ENCODE measurements at places on chromosomes 16 and 17. TPM values are rescaled to one million over a fixed set of nuclear protein-coding genes. Genes with fewer than 3 reads are reported as not detected.
A peak's percentile ranks its signal among the peaks of the same experiment; 100 is the strongest.

HBZ gene
- not detected for total RNA-seq

USP6 gene
- not detected for total RNA-seq

CX3CL1 gene
- not detected for total RNA-seq

MTSS2 gene
- total RNA-seq: 42.6 TPM

WNT9B gene
- not detected for total RNA-seq

KRTAP16-1 gene
- total RNA-seq: not detected

CACNG4 gene
- not detected for total RNA-seq

KIF18B gene
- not detected for total RNA-seq

AANAT gene
- not detected for total RNA-seq

KRT27 gene
- total RNA-seq: not detected

GRCh38 chr16:81405702-81406113 lies 38.9 kb upstream of the CMIP start:
- DNase-seq: peak; percentile 99

DNA sequence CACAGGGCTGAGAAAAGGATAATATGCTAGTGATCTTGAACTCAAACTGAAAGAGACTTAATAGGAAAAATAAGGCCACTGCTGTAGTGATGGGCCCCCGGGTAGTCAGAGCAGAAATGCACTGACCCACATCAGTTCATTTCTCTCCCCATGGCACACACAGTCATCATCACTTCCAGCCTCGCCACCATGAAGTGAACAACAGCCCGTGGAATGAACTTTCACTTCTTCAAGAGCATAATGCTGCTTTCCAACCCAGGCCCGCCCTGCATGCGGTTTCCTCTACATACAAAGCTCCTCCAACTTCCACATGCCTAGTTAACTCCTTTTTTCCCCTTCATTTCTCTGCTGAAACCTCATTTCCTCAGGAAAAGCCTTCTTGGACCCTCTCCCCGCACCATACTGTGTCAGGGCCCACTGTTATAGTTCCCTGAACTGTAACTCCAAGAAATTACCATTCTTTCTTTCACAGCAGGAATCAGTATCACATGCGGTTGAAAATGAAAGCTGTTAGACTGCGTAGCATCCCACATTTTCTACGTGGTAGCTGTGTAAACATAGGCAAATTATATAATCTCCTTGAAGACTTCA lies 65.8 kb upstream of the SMIM36 start:
- no peak for DNase-seq

- DNase-seq: peak; percentile 15
Measured at GRCh38 chr17:60091908-60092331, 13.2 kb upstream of the HEATR6 start.

DNA sequence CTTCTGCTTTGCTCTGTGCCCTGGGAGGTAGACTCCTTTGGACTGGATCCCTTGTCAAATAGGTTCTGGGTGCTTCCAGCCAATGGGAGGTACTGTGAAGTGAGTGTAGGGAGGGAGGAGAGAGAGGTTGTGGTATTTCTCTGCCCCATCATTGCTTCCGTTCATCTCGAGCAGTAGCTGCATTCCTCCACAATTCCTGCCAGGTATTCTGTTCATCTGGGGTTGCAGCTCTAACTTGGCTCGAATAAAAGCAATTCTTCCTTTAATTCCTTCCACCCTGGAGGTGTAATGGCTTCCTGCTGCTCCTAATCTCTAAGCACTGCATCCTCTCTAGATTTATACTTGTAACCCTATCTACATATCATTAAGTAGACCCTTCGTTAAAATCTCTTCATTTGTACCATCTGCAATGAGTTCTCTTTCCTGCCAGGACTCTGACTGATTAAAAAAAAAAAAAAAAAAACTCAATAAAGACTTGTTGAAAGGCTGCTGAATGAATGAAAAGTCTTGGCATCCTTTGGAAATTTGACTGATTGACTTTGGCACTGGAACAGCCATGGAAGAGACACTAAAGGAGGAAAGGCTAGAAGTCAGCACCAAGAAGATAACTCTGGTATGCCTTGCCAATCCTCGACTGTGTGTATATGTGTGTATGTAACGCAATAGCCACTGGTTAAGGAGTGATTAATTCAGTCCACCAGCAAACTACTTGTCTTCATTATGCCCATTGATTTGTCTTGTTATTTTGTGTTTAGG lies 616.9 kb upstream of the SOX9 start:
- no peak for DNase-seq

GRCh38 chr16:80323187-80323807 lies 217.5 kb upstream of the DYNLRB2 start:
- no peak for DNase-seq

- DNase-seq: no peak
Measured at GRCh38 chr16:29745853-29746345, at the start of gene C16orf54. TSS of gene C16orf54 (minus strand) at chr16:29745990. CDS start at chr16:29744951, 1,039 bp downstream.

DNA sequence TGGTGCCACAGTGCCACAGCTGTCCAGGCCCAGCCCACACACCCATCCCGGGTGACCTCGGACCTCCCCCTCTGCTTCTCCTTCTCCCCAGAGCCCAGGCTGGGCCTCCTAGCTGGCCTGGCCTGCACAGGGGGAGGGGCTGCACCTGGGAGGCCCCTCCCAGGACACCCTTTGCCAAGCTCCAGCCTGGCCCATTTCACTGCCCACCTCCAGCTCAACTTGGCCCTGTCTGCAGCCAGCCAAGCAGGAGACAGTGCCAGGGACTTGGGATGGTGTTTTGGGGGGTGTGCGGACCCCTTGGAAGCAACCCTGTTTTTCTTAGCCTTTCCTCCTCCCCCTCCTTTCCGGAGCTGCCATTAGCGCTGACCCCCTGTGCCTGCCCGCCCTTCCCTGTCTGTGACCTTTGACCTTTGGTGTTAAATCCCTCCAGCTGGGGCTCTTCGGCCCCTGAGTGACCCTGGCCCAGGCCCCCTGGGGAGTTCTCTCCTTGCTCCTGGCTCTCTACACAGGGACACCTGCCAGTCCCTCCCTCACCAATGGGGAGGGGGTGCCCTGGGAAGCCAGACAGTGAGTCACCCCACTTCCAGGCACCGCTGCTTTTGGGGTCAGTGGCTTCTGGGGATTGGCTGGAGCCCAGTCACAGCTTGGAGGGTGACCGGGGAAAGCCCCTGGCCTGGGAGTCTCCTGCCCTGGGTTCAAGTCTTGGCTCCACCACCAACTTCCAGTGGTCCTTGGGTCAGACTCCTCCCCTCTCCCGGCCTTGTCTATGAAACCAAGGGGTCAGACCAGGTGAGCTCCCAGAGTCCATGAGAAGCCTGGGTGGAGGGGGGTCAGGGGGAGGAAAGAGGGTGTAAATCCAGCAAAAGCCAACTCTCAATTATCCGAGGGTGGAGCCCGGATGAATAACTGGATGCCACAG lies 1.9 kb downstream of the GLIS2 start:
- DNase-seq: no peak

DNA sequence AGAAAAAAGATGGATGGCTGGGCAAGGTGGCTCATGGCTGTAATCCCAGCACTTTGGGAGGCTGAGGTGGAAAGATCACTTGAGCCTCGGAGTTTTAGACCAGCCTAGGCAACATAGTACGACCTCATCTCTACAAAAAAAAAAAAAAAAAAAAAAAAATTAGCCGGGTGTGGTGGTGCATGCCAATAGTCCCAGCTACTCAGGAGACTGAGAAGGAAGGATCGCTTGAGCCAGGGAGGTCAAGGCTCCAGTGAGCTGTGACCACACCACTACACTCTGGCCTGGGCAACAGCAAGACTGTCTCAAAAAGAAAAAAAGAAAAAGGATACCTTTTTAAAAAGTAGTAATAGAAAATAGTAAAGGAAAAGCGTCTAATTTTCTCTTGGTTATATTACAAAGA lies 20.7 kb downstream of the ZNF652 start:
- DNase-seq: no peak

- peak; percentile 39 for DNase-seq
Measured at GRCh38 chr17:82775001-82775823, 23.3 kb downstream of the TBCD start.

GRCh38 chr16:55051571-55052347 lies 121.1 kb downstream of the IRX5 start:
- DNase-seq: no peak

- DNase-seq: no peak
Measured at GRCh38 chr16:63907251-63907650, 1214.6 kb downstream of the CDH11 start.

DNA sequence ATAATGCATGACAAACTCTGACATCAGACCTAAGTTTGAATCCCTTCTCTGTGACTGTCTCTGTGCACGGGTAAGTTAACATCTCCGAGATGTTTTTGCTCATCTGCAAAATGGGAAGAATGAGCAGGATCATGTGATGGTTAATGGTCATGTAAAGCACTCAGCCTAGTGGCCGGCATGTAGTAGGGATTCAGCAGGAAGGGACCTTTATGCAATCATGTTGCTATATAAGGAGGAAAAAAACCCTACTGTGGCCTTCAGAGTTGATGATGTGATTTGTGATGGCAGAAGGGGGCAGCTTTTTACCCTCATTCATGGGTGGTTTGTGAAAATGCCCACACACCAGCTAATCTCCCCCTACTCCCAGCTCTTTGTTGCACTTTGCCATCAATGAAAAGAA lies 24.1 kb downstream of the CLEC16A start:
- DNase-seq: no peak

GRCh38 chr17:61005358-61005757 lies 327.7 kb downstream of the BCAS3 start:
- no peak for DNase-seq

- peak; percentile 80 for DNase-seq
Measured at GRCh38 chr17:2207815-2208515, 95.6 kb downstream of the SMG6 start.

DNA sequence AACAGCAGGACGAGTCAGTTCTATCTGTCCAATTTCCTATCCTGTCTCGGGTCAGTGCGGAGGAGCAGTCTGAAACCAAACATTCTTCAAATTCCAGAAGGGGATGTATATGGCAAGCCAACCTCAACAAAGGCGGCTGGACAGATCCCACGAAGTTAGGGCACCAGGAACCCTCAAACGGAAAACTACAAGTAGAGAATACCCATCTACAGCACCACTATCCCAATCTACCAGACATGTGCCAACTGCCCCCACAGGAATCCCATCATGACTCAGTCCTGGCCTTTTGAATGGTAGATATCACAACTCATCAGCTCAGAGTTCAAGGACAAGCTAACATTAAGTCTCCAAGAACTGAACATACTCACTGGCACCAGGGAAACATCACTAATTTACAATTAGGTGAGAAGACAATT lies 2.3 kb downstream of the NAT9 start:
- DNase-seq: no peak

GRCh38 chr16:83117810-83118209 lies 491.0 kb downstream of the CDH13 start:
- DNase-seq: no peak

Data from bronchial epithelial cell (primary cell).